Stimulated activated CD8-positive, alpha-beta memory T cell treated with anti-CD3 and anti-CD28 coated beads, Interleukin-15, amount 100 ng/mL, for 4 hours (primary cell): ENCODE measurements at places on chromosomes 4 and X.

DNA sequence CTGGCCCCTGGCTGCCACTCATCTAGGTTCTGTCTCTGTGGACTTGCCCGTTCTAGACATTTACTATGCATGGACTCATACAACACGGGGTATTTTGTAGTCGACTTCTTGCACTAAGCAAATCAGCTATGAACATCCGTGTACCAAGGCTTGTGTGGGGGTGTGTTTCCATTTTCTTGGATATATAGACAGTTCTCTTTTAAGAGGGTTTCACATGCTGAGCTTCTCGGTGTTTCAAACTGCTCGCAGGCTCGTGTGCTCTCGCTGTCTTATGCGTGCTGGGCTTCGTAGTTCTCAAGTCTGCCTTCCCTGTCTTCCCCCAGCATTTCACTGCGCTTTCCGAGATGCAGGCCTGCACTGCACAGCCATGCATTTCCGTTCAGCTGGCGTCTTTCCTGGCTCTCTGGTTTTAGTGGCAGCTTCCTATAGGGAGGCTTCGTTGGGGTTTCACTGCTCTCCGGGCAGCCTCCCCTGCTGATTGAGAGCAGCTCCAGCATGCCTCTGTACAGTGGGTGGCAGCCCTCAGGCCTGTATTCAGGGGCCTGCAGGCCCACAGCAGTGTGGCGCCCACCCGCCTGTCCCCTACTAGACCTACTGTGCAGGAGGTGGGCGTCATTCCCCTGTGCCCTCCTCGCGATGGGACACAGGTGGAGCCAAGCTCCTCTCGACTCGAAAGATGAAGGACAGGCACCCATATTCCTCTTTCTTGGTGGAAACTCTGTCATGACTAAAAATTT lies 27.6 kb downstream of the ZBTB49 start:
- no peak for DNase-seq

- no peak for DNase-seq
Measured at GRCh38 chrX:24395775-24396174, 35.3 kb downstream of the SUPT20HL1 start.

DNA sequence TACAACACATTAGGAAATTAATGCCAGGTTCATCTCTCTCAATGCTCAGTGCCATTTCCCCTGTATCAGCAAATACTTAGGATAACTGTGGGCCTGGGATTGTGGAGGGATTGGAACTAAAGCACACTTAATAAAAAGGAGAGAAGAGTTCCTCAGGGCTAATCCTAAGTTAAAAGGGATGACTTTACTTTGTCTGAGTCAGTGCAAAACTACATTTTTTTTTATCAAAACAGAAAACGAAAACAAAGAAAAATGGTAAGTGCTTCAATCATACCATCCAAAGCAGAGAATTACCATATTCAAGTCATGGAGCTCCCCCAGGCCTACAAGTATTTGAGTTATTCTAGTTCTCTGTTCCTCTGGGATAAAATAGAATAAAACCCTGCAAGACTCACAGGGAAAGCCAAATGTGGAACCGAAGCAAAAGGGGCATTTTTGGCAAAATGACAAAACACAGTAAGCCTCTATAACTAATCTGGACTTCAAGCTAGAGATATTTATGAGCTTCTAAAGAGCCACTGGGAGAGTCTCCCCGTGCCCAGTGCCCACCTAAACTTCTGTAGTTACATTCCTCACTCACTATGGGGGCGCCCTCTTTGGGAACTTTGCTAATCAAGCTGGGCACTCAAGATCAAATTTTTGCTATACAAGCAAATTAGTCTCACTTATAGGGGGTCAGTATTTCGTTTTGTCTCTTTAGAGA lies 53.4 kb downstream of the PALLD start:
- DNase-seq = no peak

DNA sequence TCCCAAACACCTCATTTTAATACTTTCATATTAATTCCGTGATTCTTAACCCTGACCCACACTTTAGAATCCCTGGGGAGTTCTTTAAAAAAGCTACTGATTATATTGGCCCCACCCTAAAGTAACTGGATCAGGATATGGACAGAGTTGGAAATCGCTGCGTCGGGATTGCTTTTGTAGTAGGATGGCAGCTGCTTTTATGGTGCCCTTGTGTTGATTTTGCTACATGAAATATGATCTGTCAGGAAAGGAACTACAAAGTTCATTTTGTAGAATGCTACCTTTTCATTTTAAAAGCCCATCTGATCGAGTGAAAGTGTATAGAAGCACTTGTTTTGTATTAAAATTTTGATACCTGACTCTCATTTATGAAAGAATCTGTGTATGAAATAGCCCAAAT lies 43.6 kb downstream of the TMEM131L start:
- no peak for DNase-seq

DNA sequence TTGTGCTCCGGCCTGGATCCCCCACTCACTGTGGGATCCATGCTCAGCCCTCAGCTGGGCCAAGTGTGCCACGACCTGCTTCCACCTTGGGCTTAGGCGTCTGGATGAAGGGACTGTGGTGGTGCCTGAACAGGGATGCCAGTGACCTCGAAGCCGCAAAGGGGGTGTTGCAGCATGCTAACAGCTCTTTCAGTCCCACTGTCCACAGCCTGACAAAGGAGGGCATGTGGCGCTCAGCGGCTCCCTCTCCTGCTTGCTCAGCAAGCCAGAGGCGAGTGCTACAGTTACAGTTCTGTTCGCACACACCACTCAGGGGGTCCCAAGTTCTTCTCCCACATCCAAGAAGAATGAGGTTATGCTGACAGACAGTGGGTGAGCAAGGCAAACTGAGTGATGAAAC lies 5.2 kb upstream of the IGBP1 start:
- no peak for DNase-seq

DNA sequence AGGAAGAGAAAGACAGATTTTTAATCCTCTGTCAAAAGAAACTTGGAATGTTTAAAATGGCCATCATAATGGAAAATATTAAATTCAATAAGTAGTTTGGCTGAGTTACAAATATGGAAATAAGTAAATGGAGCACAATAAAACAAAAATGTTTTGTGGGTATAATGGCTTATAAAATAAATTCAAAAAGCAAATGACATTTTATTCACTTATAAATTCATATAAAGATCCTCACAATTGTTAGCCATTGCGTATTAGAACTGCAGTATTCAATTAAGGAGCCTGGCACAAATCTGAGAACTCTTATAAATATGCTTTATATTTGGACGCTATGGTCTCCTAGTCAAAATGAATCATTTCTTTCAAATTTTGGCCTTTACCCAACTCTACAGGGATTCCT lies 339.0 kb upstream of the PABPC4L start:
- no peak for DNase-seq

DNA sequence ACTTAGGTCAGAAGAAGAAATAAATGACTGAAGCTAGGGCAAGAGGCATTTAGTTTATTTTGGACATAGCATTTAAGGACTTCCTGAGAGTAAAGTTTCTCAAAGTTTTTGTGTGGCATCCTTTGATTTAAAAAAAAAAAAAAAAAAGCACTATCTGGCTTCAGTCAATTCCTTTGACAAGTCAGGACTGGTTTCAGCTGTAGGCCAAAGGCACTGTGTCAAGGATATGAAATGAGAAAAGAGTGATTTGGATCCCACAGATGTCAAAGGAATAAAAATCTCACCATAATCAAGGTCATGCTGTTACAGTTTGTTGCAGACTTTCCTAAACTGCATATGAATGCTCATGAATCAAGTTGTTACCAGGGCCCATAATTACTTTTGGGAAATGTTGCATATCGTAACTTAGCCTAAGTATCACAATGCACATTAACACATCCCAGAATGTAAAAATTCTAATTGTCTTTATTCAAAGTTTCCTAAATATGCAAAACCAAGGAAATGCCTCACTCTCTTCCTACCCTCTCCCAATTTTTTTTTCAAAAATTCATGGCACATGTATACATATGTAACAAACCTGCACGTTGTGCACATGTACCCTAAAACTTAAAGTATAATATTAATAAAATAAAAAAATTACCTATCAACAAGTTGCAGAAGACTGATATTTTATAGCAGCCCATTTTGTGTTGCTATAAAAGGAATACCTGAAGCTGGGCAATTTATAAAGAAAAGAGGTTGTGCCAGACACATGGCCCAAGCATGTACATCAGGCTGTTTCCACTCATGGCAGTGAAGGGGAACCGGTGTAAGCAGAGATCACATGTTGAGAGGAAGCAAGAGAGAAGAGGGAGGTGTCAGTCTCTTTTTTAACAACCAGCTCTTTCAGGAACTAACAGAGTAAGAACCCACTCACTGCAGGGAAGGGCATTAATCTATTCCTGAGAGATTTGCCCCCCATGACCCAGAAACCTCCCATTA lies 33.7 kb upstream of the ADAMTS3 start:
- no peak for DNase-seq

GRCh38 chr4:111639876-111640275 lies 505.4 kb upstream of the FAM241A start:
- no peak for DNase-seq

- no peak for DNase-seq
Measured at GRCh38 chr4:10172278-10172921, 55.8 kb upstream of the WDR1 start.

DNA sequence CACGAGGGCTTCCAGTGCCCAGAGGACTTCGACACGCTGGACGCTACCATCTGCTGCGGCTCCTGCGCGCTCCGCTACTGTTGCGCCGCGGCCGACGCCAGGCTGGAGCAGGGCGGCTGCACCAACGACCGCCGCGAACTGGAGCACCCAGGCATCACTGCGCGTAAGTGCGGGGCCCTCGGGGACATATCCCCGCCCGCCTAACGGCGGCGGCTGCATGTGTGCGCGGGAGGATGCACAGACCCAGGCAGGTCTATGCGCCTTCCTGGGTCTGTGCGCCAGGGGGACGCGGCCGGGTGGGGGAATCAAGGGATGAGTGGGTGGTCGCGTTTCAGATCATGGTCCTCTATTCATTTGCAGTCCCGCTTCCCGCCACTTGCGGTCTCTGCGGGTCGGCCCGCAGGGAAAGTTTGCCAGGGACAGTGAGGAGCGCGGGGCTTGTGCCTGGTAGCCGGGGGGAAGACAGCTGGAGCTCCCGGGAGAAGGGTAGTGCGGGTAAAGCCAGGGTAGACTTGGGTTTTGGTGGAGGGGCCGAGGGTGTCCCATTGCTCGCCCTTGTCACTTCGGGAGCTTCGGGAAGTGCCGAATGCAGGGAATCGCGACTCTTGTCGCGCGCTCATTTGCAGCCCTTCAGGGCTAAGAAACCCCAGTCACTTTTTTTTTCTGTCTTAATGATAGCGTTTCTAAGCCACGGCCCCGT lies 1.0 kb downstream of the SHISA3 start:
- DNase-seq = no peak

DNA sequence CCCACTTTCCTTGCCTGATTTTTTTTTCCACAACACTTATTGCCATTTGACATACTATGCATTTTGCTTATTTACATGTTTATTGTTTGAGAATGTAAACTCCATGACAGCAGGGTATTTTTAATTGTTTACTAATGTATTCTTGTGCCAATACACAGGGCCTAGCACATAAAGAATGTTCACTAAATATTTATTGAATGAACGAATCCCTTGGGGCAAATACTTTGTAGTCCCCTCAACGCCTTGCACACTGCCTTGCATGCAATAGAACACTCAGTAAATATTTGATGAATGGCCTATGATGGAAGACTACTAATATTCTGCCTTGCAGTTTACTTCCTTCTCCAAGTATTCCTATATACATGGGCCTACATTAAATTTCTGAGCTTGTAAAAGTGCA lies 1.4 kb upstream of the PRPS1 start:
- no peak for DNase-seq

DNA sequence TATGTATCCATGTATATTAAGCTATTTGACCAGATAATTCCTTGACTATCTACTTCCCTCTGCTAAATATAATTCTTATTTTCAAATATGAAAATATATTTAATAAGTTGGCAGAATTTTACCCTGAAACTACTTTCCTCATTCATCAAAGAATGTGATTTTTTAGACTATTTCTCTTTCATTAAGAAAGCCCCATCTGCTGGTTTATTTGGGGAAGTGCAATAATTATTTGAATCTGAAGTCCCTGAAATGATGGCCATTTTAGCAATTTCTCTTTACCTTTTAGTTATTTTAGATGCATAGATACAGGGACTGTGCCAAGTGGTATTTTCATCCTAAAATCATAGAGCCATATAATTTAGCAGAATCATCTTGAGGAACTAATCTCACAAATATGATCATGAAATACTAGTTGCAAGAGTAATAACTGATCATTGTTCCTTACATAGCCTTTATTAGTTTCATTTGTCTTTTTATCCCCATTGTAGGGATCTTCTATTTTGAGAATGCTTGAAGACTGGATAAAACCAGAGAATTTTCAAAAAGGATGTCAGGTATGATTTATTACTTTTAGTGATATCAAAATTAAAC lies 39.0 kb downstream of the ENPEP start:
- DNase-seq = no peak

- no peak for DNase-seq
Measured at GRCh38 chr4:126687655-126688358, 945.0 kb upstream of the INTU start.

DNA sequence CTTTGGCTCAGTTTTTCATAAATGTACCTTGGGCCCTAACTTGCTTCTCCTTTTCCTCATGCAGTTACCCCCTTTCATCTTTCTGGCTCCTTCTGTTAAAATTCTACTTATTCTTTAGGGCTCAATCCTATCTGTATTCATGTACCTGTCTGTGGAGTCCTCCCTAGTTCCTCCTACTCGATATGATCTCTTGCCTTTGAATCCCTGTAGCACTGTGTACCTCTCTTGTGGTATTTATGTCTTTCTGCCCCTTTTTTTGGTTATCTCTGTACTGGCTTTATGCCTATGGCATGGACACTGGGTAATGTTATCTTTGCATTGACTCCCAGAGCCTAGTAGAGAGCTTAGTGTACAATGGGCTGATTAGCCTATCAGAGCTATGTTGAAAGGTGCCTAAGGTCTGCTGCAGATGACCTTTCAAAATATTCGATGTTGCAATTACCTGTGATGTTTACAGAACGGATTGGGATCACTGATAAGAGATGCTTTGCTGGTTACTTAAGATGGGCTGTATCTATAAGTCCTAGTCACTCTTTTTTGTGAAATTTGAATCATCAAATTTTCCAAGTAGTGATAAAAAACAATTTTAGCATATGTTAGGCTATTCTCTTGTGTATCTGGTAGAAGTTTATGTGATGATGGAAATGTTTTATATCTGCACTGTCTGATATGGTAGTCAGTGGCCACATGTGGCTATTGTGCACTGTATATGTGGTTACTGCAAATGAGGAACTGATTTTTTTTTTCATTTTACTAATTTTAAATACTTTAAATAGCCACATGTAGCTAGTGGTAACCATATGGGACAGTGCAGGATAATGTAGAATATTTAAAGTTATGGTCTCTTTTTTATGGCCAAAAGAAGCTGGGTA lies 33.5 kb downstream of the TMEM164 start:
- DNase-seq = no peak
